ENCODE measurements at places on chromosomes 3 and 15. TPM values are rescaled to one million over a fixed set of nuclear protein-coding genes. Genes with fewer than 3 reads are reported as not detected.

Gene LARP6
- 43.3 TPM for total RNA-seq

Gene TCTA
- total RNA-seq = 32.4 TPM

Gene SGO1
- 0.14 TPM for total RNA-seq

Gene TGM4
- total RNA-seq = not detected

Data from thoracic aorta (tissue), 2 donors.